Pancreas (tissue), 10 donors: ENCODE measurements at places on chromosomes 5 and 9. TPM values are rescaled to one million over a fixed set of nuclear protein-coding genes. Genes with fewer than 3 reads are reported as not detected.

- no peaks in the 10 kb centered on the region for H3K27me3 ChIP-seq
- H3K4me1 ChIP-seq, result no peaks in the 10 kb centered on the region
- no peak overlapping the region for H3K27ac ChIP-seq
- no peak for DNase-seq
Measured at GRCh38 chr5:171596391-171596878, 177.0 kb downstream of the FGF18 start.

DNA sequence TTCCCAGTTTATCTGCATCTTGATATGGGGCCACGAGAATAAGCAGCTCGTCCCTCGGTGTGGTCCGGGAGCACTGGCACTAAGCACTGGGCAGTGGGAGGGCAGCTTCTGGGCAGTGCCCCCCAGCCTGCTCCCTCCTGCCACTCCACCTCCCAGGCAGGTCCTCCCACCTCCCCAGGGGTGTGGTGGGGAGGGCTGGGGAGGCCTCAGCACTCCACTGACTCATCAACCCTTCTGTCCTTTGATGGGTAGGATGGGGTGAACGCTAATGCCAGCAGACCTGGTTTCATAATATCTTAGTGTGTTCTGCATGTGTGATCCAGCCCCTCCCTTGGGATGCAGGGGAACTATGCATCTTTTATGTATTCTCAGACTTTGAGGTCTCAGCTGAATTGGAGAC, 62.2 kb upstream of the GNE start:
- H3K4me3 ChIP-seq, result no peak overlapping the region
- H3K27ac ChIP-seq, result peak overlapping the region; percentile 70
- DNase-seq, result no peak
- no peaks in the 10 kb centered on the region for H3K27me3 ChIP-seq
- H3K4me1 ChIP-seq, result peaks cover 4% of the 10 kb centered on the region

DNA sequence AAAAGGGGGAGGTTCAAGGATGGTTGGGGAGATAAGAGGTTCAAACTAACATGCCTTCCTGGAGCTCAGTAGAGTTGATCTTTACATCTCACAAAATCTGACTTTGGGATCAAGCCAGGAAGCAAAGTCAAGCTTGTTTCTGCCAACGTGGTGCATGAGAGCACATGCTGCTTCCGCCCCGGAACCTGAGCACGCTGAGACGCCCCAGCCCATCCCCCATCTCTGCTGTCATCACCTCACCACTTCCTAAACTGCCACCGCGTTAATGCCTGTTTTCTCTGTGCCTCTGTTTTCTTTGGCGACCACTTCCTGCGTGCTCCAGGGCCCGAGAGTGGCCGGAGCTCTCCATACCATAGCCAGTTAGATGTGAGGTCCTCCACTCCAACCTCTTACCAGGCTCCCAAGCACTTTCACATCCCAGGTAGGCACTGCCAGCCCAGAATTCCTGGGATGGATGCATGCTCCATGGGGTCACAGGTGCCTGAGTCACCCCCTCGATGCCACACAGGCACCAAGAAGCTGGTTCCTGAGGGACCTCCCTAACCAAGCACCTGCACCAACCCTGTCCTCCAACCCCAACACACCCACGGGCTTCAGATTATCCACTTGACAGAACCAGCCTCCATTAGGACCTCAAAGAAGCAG, 31.2 kb upstream of the AFAP1L1 start:
- no peak for DNase-seq
- no peaks in the 10 kb centered on the region for H3K36me3 ChIP-seq
- H3K4me1 ChIP-seq, result no peaks in the 10 kb centered on the region
- no peak overlapping the region for H3K4me3 ChIP-seq
- H3K27me3 ChIP-seq, result no peaks in the 10 kb centered on the region
- H3K27ac ChIP-seq, result no peak overlapping the region

The DEPDC1B gene
- 0.08 TPM for total RNA-seq

DNA sequence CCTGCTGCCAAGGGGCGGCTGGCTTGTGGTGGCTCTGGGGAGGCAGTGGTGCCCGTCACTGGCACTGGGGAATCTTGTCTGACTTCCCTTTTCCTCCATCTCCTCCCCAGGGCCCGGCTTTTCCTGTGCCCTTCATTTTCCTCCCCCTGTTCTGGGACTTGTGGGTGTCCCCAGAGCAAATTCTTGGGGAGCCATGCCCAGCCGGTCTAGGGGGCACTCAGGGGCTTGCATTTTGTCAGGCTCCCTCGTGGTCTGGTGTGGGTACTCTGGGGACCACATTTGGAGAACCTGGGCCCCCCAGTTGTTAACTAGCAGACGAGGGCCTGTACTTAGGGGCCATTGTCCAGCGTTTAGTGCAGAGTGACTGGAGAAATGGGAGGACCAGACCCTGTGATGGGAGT, 105.2 kb upstream of the IER5L start:
- peaks cover 2% of the 10 kb centered on the region for H3K4me1 ChIP-seq
- no peaks in the 10 kb centered on the region for H3K36me3 ChIP-seq
- peak overlapping the region; percentile 39 for H3K27ac ChIP-seq

- no peaks in the 10 kb centered on the region for H3K36me3 ChIP-seq
- H3K27me3 ChIP-seq, result no peaks in the 10 kb centered on the region
- no peak overlapping the region for H3K27ac ChIP-seq
- no peaks in the 10 kb centered on the region for H3K4me1 ChIP-seq
- no peak for DNase-seq
Measured at GRCh38 chr9:135526089-135526729, 5.0 kb downstream of the LCN1 start.

- DNase-seq, result no peak
- no peaks in the 10 kb centered on the region for H3K27me3 ChIP-seq
- no peak overlapping the region for H3K27ac ChIP-seq
Measured at GRCh38 chr9:91415290-91415689, 8.3 kb downstream of the NFIL3 start.

DNA sequence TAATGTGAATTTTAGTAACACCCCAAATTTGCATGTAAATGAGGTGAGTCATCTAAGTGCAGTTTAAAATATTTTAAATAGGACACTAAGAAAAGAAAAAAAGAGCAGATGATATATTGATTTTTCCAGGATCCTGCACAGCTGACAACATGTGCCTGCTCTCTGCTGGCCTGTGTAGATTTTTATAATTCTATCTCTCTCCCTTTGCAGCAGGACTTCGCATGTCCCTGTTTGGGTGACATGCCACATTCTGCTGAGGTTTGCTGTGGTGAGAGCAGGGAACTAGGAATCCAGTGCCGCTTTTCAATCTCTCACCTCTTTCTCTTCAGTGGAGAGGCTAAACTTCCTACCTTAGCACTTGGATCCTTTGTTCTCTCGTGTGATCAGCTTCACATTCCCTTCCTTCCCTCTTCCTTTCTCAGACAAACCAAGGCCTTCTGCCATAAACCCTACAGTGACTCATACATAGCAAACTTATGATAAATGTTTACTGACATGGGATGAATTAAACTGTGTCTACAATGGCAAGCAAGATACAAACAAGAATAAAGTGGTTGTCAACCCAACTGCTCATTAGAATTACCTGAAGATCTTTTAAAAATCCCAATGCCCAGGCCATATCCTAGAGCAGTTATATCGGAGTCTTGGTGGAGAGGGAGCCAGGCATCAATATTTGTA, 198.8 kb upstream of the EFNA5 start:
- DNase-seq, result no peak
- no peaks in the 10 kb centered on the region for H3K36me3 ChIP-seq
- peaks cover 5% of the 10 kb centered on the region for H3K4me1 ChIP-seq
- H3K27ac ChIP-seq, result peak overlapping the region; percentile 4
- H3K4me3 ChIP-seq, result no peak overlapping the region

The MIER3 gene
- total RNA-seq, result 9.1 TPM

GRCh38 chr5:37553720-37554404, 174.7 kb downstream of the WDR70 start:
- no peaks in the 10 kb centered on the region for H3K27me3 ChIP-seq
- no peaks in the 10 kb centered on the region for H3K4me1 ChIP-seq
- no peak overlapping the region for H3K27ac ChIP-seq

The MRPS27 gene
- total RNA-seq, result 26.4 TPM

The POLR1E gene
- total RNA-seq, result 24.4 TPM

DNA sequence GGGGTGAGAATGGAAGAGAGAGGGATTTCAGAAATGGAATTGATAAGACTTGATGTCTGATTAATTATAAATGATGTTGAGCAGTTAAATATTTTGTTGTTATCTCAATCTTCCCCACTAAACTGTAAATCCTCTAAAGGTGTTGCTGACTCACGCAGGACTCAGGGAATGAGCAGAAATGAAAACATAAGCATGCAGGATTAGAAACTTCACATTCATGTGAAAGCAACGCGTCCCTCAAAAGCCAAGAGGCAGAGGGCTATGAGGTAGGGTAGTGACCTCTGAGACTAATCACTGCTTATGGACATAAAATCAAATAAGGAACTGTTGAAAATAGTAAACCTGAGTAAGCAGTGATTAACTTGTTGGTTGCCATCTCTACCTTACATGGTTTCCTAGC, 21.1 kb downstream of the ADAMTSL1 start:
- H3K27ac ChIP-seq, result no peak overlapping the region
- no peak overlapping the region for H3K4me3 ChIP-seq
- no peaks in the 10 kb centered on the region for H3K36me3 ChIP-seq
- DNase-seq, result no peak
- no peaks in the 10 kb centered on the region for H3K4me1 ChIP-seq

GRCh38 chr9:123749580-123750202, 180.2 kb downstream of the DENND1A start:
- H3K4me1 ChIP-seq, result no peaks in the 10 kb centered on the region
- no peaks in the 10 kb centered on the region for H3K27me3 ChIP-seq
- H3K36me3 ChIP-seq, result no peaks in the 10 kb centered on the region
- no peak overlapping the region for H3K27ac ChIP-seq
- H3K4me3 ChIP-seq, result no peak overlapping the region
- no peak for DNase-seq

DNA sequence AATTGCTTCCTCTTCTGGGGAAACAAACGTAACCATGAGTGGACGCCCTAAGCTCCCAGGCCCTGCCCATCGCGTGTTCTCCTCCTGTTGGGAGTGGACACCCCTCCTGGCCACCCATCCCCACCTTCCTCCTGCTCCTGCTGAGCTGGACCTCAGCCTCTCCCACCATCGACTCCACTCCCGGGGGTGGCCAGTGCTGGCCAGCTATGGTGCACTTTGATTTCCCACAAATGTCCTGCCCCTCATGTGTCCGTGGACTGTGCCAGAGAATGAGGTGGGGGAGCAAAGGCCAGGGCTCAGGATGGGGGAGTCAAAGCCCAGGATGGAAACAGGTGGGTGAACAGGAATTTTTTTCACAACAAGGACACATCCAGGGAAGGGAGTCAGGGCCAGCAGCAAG, 62.8 kb downstream of the MED10 start:
- no peak overlapping the region for H3K4me3 ChIP-seq
- no peak for DNase-seq
- H3K27ac ChIP-seq, result no peak overlapping the region
- H3K4me1 ChIP-seq, result no peaks in the 10 kb centered on the region

GRCh38 chr9:106066940-106067524, 372.7 kb downstream of the TMEM38B start:
- no peak overlapping the region for H3K27ac ChIP-seq
- H3K4me1 ChIP-seq, result no peaks in the 10 kb centered on the region
- H3K36me3 ChIP-seq, result no peaks in the 10 kb centered on the region
- no peak for DNase-seq

DNA sequence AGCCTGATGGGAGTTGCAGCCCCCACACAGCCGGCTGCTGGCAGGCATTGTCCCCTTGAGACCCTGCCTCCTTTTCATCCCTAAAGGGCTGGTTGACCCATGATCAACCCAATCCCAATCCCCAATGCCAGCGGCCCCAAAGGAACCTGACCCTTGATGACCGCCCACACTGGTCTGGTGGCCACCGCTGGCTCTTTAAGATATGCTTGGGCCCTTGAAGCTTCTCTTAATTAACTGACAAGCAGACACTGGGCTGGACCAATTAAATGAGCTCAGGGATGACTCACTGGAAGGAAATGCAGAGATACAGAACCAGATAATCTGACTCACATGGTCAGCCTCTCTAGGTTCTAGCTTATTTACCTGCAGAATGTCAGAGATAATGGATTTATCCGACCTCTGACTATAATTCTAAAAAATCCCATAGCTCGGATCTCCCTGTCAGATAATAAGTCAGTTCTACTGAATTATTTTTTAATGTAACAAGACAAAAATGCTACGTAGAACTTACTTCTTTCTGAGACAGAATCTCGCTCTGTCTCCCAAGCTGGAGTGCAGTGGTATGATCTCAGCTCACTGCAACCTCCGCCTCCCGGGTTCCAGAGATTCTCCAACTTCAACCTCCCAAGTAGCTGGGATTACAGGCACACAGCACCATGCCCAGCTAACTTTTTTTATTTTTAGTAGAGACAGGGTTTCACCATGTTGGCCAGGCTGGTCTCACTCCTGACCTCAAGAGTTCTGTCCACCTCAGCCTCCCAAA, 11.1 kb upstream of the MLANA start:
- H3K4me1 ChIP-seq, result no peaks in the 10 kb centered on the region
- H3K27me3 ChIP-seq, result no peaks in the 10 kb centered on the region
- no peak overlapping the region for H3K27ac ChIP-seq
- no peak overlapping the region for H3K4me3 ChIP-seq
- H3K36me3 ChIP-seq, result no peaks in the 10 kb centered on the region

The PFN3 gene
- not detected for total RNA-seq

DNA sequence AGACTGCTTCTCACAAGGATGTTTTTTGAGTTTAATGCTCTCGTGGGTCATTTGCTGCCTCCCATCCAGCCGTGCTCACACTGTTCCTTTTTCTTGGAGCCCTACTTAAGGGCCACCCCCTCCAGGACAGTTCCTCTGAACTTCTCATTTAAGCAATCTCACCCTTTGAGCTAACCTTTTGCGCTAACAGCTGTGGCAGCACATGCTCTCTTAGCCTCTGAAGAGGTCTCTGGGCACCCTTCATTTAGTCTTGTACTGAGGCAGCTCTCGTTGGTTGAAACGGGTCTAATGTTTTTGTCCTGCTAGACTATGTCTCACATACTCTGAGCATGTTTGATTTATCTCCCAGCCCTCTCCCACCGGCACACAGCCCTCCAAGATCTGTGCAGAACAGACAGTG, 11.8 kb downstream of the ALDH1B1 start:
- H3K4me1 ChIP-seq, result no peaks in the 10 kb centered on the region
- no peak overlapping the region for H3K27ac ChIP-seq
- H3K27me3 ChIP-seq, result no peaks in the 10 kb centered on the region

- no peak overlapping the region for H3K27ac ChIP-seq
- no peak for DNase-seq
- H3K27me3 ChIP-seq, result no peaks in the 10 kb centered on the region
- no peaks in the 10 kb centered on the region for H3K4me1 ChIP-seq
Measured at GRCh38 chr5:178413988-178414387, 176.2 kb downstream of the COL23A1 start.

The SLC28A3 gene
- 7.0 TPM for total RNA-seq

The FOXI1 gene
- 0.24 TPM for total RNA-seq

The SPINK7 gene
- not detected for total RNA-seq

The PKD2L2 gene
- total RNA-seq, result not detected

The STPG3 gene
- not detected for total RNA-seq
